ENCODE measurements at places on chromosomes 4 and X. TPM values are rescaled to one million over a fixed set of nuclear protein-coding genes. Genes with fewer than 3 reads are reported as not detected.
A peak's percentile ranks its signal among the peaks of the same experiment; 100 is the strongest.

NHS gene
- 0.05 TPM for total RNA-seq

TGIF2LX gene
- not detected for total RNA-seq

GRCh38 chrX:71514367-71515037 is 18.4 kb upstream of the OGT start:
- peak; percentile 9 for DNase-seq

EBP gene
- 53.6 TPM for total RNA-seq

DNA sequence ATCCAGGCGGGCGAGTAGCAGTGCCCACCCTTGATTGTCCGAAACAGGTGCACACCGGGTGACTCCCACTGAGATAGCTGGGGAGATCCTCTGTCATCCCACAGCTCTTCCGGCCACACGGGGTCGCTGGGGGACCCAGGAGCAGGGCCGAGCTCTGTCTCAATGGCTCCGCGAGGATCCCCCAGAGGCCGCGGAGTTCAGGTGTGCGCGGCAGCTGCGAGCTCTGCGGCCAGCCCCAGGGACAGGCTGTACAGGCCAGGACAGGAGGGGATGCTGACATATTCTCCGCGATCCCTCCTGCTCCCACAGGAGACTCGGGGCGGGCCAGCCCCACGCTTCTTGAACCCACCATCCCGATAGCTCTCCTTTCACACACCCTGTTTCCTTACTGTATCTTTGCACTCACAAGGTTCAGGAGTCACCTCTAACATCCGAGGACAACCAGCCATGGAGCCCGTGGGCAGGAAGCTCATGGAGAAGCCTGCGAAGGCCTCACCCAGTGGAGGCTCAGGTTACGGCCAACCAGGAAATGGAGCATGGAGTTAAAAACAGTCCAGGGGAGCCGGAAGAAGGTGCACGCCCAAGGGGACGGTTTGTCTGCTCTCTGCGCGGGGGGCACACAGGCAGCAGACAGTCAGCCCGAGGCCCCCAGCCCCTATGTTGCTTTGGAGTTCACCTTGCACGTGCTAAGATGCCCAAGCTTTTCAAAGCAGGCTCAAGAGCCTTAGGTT is 77.9 kb upstream of the AMELX start:
- DNase-seq = no peak

DNA sequence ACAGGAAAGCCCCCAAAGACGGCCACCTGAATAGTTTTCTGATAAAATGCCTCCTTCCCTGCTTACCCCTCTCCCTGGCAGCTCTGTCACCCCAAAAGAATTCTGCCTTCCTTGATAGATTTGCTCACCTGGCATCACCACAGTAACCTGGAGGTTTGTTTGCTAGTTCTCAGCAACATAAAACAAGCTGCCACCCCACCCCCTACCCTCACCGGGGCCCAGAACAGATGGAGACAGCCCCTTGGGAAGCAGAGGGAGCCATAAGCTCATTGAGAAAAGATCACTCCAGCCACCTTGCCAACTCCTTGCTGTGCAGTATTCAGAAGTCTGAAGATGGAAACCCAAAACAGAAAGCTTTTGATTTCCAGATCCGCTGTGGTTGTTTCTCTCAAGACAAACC is 108.6 kb downstream of the DHX15 start:
- DNase-seq = no peak

SPATA4 gene
- total RNA-seq = not detected

MAGEB17 gene
- total RNA-seq = not detected

- no peak for DNase-seq
Observed at GRCh38 chrX:35166023-35166422, 223.4 kb downstream of the FAM47B start.

DNA sequence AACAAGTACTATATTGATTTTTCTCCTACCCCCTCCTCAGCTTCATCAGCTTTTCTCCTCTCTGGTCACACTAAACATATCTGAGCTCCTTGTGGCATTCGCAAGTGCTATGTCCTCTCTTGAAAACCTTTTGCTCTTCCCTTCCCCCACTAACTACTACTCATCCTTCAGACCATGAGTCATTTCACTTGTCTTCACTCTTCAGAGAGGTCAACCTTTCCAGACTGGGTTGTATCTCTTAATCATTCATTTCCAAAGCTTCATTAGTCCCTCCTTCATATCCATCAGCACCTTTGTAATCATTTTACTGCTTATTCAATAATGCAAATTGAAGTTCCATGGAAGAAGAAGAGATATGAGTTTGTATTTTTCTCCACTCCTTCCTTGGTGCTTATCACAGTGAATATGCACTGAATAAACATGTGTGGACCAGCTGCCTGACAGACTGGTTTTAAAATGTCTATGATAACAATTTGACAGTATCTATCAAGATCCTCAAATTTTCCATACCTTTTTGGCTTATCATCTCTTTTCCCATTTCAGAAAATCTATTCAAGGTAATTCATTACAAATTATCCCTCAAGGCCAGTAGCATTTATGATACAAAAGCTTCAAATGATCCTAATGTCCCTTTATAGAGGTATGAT is 28.4 kb downstream of the DDX60L start:
- DNase-seq = peak; percentile 40

- no peak for DNase-seq
Observed at GRCh38 chr4:55547918-55548317, 1.2 kb upstream of the CLOCK start.

DNA sequence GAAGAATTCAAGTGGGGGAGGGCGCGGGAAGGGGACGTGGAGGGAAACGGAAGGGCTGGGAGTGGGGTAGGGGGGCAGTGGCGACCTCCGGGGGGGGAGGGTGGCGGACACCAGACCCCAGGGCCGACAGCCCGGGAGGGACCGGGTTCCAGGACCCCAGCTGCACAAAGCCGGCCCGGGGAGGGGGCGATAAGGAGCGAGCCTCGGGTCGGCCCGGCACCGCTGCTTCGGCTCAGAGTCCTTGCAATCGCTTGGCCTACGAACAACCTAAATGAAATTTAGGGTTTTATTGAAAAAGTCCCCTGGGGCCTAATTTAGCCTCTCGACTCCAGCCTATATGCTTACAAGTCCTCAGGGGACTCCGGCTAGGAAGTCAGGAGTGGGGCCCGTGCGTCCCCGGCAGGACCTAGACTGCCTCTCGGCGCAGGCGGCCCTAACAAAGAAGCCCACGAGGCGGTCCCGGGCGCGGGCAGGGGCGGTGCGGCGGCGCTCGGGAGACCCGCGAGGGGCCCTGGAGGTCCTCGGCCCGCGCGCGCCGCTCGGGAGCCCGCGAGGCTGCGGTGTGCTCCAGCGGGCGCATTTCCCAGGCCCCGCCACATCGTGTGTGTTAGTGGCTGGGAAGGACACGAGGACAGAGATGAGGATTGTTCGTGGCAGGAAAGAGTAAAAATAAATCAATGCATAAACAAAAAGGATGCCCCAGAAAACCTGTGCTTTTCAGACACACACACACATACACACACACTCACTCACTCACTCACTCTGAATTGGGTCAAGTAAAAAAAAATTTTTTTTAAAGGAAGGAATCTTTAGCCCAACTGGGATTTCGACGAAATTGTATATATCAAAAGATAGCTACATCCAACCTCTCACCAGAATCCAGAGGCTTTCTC is 70.0 kb downstream of the MGST2 start:
- no peak for DNase-seq

GRCh38 chrX:51496501-51497291 is at the start of gene NUDT11:
Gene NUDT11, minus strand, starts transcription at chrX:51496592. Its CDS starts 148 bp downstream, at chrX:51496444.
- DNase-seq = peak; percentile 67

- DNase-seq = no peak
Observed at GRCh38 chr4:99202536-99202935, 16.5 kb downstream of the ADH6 start.

RNF150 gene
- total RNA-seq = 16.3 TPM

DNA sequence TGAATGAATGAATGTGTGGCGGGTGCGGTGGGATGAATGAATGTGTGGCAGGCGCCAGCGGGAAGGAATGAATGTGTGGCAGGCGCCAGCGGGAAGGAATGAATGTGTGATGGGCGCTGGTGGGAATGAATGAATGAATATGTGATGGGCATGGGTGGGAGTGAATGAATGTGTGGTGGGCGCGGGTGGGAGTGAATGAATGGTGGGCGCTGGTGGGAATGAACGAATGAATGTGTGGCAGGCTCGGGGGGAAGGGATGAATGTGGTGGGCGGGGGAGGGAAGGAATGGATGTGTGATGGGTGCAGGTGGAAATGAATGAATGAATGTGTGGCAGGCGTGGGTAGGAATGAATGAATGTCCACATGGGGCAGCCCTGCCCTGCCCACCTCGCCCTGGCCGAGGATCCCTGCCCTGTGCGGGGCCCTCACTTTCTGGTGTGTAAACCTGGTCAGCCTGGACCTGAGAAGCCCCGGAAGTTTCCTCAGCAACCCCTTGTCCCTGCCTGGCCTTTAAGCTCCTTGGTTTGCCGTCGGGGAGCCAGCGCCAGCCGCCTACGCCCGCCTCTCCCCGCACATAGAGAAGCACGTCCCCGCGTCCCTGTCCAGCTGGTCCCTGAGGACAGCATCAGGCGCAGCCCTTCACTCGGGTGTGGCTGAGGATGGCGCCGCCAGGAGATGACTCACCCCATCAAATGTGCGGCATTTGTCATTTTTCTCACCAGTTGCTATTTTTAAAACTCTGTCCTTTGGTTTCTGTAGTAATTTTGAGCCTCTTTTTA is 112.8 kb upstream of the LRPAP1 start:
- DNase-seq = no peak

FGFR3 gene
- 0.03 TPM for total RNA-seq

GRCh38 chr4:40193016-40193571 is 3.7 kb upstream of the RHOH start:
- DNase-seq = no peak

F8A2 gene
- total RNA-seq = not detected

DNA sequence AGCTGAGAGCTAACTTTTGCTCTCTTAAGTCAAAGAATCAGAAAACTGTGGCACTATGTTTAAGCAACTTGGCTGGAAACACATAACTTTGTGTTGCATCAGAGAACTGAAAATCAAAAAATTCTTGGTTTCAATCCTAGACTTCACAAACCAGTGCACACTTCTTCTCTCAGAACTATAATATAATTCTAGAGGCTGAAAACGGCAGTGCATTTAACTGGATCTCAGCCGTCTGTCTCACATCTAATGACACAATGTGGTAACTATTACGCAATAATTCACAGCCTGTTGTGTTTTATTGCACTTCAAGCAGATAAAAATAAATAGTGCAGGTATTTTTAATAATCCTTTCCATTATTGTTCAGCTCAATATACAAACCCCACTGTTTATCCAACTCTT is 260.6 kb upstream of the DIAPH2 start:
- DNase-seq = no peak

CYTL1 gene
- not detected for total RNA-seq

DNA sequence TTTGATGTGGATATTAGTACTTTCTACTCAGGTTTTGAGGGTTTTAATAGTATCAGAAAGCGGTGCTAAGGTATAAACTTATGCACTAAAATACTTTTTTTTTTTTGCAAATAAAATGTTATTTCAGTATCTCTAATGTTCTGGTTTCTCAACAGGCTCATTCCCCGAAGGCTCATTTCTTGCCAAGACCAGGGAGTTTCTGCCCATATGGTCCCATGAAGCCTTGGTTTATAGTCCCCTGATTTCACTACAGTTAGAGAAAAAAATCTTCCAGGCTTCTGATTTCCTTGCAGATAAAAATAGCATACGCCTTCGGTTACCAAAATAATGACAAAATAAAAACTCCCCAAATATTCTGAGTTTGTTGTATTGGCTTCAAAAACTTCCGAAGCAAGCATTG is 814.2 kb upstream of the PABPC4L start:
- no peak for DNase-seq

GRCh38 chrX:67328476-67328875 is 215.3 kb upstream of the AR start:
- no peak for DNase-seq

TRMT44 gene
- 6.9 TPM for total RNA-seq

GRCh38 chrX:68634649-68635227 is 12.7 kb upstream of the STARD8 start:
- DNase-seq = no peak

- DNase-seq = peak; percentile 70
Observed at GRCh38 chr4:174365018-174365587, 81.4 kb downstream of the CEP44 start.

DNA sequence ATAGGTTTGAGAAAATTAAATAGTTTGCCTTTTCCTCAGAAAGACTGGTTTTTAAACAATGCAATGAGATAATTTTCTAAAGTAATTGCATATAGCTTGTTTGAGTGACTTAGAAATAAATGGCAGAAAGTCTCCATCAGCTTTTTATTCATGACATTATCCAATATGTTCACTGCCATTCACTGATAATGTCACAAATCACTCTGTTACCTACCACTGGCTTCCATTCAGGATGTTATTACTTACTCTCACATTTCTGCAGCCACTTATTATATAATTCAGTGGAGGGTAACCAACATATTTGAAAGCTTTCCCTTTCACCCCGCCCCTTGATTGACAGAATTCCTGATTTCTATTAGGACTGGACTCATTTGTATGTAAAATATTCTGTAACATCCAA is 1583.5 kb downstream of the PCDH18 start:
- no peak for DNase-seq

- DNase-seq = no peak
Observed at GRCh38 chr4:82501154-82501442, 60.7 kb downstream of the TMEM150C start.

DNA sequence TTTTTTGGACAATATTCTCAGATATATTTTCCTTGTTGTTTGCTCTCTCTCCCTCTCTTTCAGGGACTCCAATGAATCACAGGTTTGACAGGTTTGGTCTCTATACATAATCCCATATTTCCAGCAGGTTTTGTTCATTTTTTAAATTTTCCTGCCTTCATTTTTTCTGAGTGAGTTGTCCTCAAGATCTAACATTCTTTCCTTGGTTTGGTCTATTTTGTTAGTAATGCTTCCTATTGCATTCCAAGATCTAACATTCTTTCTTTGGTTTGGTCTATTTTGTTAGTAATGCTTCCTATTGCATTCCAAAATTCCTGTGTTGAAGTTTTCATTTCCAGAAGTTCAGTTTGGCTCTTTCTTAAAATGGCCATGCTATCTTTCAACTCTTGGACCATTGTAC is 45.3 kb upstream of the ZMAT1 start:
- no peak for DNase-seq

ART3 gene
- total RNA-seq = 8.5 TPM

GRCh38 chrX:74490247-74490646 is 69.0 kb downstream of the SLC16A2 start:
- no peak for DNase-seq

TACR3 gene
- total RNA-seq = not detected

GRCh38 chr4:1805493-1806222 is 12.6 kb downstream of the FGFR3 start:
- no peak for DNase-seq

GRCh38 chr4:38618505-38618904 is 45.5 kb upstream of the KLF3 start:
- no peak for DNase-seq

- DNase-seq = peak; percentile 29
Observed at GRCh38 chr4:19473569-19473968, 778.1 kb upstream of the SLIT2 start.

All from SK-MEL-5 (cell line).